ENCODE measurements at places on chromosomes 4 and X.
A peak's percentile ranks its signal among the peaks of the same experiment; 100 is the strongest.

- peak; percentile 78 for DNase-seq
Measured at GRCh38 chrX:48676106-48676892, 7.3 kb upstream of the WAS start.

- no peak for DNase-seq
Measured at GRCh38 chrX:40093586-40093985, 4.2 kb downstream of the BCOR start.

- no peak for DNase-seq
Measured at GRCh38 chr4:116073051-116073450, 959.6 kb upstream of the NDST4 start.

DNA sequence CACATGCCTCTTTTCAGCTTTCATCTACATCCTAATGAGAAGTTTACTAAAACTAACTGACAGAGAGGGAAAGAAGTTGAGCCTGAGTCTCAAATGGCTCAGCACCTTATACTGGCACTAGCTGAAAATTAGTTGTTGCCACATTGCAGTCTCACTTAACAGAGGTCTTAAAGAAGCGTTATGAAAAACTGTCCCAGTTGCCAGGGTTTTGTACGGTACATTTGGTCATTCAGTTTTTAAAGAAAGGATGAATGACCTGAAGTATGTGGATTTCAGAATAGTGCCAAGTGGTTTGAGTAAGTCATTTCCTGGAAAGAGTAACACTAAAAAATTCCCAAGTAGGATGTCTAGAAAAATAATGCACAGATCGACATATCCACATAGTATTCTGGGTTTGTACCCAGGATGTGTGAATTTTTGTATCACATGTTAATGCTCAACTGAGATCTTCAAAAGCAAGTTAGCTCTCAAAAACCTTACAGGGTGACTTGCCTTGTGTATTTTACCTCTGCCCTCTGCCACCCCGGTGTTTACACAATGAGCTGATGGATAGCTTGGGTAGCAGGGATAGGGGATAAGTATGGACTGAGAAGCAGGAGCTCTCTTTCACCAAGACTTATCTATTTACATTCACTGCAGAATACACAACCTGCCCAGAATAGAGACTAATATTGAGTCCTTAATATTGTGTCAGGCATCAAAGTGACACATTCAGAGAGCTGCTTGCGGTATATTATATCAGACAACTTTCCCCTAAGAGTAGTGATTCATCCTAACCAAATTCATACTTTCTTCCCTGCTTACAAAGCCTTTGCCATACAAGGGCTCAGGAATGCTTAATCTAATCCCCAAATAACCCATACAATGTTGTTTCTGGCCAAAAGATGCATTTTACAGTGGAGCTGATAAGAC is 1075.7 kb upstream of the PABPC4L start:
- no peak for DNase-seq

- no peak for DNase-seq
Measured at GRCh38 chr4:55758066-55758465, 61.5 kb upstream of the EXOC1L start.

DNA sequence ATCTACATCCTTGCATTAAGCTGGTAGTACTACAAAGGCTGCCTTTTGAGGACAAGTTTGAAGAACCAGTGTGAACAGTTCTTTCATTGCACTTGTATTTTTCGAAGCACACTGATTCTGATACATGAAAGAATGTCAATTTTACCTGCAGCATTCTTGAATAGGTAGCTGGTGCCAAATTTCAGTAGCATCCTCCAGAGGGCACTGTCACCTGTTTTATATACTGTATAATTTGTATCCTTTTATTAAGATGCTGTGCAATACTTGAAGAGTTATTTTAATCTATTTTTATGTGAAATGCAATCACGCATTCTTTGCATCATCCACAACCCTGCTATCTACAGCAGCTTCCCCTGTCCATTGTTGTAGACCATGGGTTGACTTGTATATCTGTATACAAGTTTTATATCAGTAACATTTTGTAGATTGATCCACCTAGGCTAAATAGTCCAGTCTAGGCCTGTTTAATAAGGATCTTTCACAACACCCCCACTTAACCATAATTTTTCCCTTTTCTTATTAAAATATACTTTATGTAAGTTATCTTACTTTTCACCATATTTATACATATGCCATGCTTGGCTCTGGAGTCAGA is 325.7 kb downstream of the PCDH7 start:
- no peak for DNase-seq

- no peak for DNase-seq
Measured at GRCh38 chr4:2598511-2599303, 62.3 kb downstream of the FAM193A start.

GRCh38 chr4:6180841-6181631 is 19.3 kb downstream of the JAKMIP1 start:
- DNase-seq, result no peak

DNA sequence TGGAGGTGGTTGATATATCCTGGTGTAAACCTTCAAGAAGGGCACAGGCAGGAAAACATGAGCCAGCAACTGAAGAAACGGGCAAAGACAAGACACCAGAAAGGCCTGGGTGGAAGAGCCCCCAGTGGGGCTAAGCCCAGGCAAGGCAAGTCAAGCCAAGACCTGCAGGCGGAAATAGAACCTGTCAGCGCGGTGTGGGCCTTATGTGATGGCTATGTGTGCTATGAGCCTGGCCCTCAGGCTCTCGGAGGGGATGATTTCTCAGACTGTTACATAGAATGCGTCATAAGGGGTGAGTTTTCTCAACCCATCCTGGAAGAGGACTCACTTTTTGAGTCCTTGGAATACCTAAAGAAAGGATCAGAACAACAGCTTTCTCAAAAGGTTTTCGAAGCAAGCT is 7.2 kb downstream of the ZFP42 start:
- DNase-seq, result no peak

GRCh38 chr4:109009909-109010308 is 247.1 kb upstream of the ETNPPL start:
- DNase-seq, result no peak

DNA sequence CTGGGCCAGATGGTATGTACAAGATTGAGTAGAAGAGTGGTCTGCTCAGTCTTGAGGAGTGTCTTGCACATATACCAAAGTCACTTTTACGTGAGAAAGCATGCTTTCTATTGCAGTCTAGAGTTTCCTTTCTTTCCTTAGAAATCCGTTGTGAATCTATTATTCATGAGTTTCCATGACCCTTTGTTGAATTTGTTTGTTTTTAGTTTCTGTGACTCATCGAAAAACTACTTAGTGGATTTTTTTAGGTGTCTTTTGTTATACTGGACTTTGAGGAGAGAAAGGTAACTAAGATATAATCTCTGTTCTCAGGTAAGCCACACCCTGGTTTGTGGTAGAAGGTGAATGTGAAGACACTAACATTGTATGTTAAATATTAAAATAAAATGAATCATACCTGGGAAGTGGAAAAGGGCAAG is 23.0 kb downstream of the GALNT7 start:
- no peak for DNase-seq

DNA sequence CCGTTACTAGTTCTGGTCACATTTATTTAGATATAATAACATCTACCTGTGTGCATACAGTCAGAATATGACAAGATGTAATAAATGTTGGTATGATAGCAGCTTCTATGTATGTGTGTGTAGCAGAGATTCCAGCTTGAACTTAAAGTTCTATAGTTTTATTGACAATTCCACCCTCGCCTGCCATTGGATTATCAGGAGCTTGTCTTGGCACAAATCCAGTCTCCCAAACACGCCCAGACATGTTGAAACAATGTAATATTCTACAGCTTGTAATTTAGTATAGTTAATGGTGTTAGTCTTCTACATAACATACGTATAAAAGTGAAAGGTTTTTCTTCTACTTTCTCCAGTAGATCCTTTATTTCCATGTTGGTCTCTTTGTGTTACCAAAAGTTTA is 44.4 kb downstream of the BBS12 start:
- no peak for DNase-seq

- DNase-seq, result no peak
Measured at GRCh38 chr4:101287324-101287723, 60.0 kb downstream of the PPP3CA start.

- DNase-seq, result no peak
Measured at GRCh38 chrX:133838761-133839676, 146.4 kb downstream of the GPC3 start.

DNA sequence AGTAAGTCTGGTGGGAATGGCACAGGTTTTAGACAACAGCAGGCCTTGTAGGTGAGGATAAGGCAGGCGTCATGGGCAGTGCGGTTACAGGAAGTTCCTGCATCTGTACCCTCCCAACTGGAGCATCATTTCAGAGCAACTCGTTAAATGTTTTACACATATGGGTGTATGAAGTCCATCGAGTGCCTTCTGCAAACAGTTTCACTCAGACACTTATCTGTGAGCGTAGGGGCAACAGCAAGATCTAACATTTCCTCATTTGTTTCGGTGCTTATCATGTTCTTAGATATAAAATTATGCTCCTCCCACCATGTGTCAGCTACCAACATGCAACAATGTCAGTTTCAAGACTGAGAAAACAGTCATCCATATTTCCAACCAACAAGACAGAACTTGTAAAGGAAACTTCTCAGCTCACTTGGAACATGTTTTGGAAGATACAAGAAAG is 69.9 kb downstream of the ELOVL6 start:
- DNase-seq, result no peak

DNA sequence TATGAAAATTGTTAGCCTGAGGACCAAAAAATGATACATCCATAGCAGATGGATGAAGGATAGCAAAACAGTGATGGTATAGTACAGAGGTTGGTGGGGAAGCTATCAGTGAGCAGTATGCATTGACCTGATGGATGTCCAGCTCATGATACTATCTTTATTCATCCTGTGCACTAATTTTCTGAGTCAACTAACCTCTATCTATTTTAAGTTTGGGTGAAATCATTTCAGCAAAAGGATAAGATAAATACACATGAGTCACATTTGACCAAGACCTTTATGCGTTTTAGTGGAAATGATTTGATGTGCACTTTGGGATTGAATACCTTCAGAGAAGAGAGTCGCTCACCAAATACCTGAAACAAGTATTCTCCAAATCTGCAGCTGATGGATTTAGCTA is 351.0 kb upstream of the NR3C2 start:
- no peak for DNase-seq

DNA sequence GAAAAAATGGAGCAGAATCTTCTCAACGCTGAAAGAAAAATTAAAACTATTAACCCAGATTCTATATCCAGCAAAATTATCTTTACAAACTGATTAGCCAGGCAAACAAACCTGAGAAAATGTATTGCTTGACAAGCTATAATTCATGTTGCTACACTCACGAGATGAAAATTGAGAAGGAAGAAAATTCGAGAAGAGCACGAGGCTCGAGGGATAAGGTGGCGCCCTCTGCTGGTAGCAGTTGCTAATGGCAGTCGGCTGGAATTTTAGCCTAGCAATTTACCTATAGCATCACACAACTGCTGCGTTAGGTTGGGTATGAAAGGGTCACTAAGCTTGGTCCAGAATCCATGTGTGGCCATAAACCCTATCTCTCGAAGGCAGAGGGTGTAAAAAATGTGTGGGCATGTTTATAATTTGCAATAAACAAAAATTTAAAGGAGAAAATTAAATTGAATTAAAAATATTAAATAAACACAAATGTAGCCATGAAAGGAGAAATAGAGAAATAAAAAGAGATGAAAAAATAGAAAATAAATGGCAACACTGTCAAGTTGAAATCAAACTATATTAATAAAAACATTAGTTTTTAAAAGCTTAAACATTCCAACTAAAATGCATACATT is 126.6 kb downstream of the PPP4R3C start:
- no peak for DNase-seq

DNA sequence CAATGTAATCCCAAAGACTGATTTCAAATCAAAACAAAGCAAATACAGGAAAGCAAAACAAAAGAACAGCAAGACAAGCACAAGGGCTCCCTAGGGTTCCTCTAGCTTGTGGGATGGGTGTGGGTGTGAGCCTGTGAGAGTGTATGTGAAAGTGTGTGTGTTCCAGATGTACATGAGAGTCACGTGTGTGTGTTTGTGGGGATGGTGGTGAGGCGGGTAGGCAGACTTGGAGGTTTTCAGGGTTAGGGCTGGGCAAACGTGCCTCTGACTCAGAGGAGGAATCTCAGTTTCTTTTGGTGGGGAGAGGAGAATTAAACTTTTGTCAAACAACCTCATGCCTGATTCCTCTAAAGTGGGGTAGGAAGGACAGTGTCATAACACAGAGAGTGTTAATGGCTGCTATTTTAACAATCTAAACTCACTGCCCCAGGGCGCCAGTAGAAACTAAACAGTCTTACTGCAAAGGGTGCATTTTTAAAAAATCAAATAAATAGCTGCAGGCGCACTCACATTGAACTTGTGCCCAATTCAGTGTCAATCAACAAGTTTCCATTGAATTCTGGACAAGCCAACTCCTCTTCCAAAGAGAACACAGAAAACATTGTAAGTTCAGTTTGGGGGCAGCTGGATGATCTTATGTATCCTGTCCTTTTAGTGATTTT is 51.8 kb downstream of the CHRDL1 start:
- no peak for DNase-seq

- no peak for DNase-seq
Measured at GRCh38 chrX:21581479-21581878, 76.7 kb downstream of the KLHL34 start.

DNA sequence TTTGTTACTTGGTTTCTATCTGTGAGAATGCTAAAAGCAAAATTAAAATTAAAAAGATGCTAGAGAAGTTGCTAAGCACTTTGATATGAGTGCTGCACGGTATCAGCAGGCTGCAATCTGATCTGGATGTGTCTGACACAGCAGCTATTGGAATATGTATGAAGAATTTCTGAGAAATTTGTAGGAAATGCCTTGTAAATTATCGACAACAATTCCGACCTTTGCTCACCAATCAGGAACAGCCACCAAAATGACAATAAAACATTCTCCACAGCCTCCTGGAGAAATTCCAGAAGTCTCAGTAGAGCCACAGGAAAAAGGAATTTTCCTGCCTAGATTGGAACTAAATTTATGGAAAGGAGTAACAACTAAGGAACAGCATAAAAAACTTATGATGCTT is 82.5 kb downstream of the TIGD2 start:
- DNase-seq, result no peak

All from stimulated activated CD8-positive, alpha-beta memory T cell treated with anti-CD3 and anti-CD28 coated beads, Interleukin-4, amount 100 ng/mL, for 1 hour (primary cell).